ENCODE measurements at places on chromosomes 16 and 17.
A peak's percentile ranks its signal among the peaks of the same experiment; 100 is the strongest.

DNA sequence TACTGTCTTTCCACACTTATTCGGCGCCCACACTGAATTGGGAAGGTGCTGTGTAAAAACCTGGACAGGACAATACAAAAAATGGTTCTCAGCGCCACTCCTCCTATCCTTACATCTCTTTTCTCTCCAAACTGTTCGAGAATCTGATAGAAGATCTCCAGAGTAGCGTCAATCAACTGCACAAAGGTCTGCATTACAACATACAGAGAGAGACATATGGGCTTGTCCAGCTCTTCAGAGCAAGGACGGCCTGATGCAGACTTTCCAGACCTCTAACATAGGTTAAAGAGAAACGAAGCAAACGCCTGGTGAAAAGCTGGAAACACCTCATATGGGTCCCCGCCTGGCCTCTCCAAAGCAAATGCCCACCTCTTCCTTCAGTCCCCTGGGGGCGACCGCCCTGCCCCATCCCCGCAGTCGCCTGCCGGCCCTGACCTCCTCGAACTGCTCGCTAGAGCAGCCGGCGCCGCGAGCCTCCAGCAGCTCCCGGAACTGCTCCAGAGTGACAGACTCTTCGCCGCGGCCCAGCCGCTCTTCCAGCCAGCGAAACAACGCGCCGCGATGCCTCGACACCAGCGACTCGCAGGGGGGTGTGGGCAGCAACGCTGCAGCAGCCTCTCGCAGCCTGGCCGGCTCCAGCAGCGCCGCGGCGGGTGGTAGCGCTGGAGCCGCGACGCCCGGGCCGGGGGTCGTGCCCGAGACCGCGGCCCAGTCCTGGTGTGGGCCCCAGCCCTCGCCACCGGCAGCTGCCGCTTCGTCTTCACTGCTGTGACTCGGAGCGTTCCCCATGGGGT, 526 bp downstream of the ZZEF1 start:
- DNase-seq: peak; percentile 15

DNA sequence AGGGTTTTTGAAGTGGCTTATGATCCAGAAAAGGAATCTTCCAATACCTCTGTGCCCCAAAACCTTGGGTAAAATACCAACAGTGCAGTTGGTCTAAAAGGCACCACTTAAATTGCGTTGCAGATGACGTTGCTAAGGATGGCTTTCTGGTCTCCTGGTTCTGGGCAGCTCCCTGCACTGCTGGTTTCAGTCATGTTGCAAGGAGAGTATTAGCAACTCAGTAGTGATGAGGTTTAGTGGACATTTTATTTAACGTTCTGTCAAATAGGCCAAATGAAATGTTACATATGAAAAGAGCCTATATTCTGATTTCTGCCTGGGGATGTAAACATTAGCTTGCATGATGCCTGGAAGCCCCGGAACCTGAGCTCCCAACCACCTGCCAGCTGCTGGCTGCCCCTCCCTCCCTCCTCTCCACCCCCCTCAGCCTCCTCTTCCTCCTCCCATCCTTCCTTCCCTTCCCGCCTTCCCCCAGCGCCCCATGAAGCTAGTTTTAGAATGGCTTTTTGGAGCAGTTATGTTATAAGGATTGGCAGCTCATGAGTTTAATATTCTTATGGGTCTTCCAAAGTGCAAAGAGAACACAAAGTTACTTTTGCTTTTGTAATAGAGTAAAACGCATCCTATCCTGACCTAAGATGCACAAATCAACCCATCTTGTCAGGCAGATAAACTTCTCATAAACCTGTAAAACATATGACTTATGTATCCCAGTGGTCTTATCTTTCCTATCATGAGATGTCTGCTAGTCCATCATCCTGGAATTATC, 20.7 kb downstream of the CD7 start:
- no peak for DNase-seq

DNA sequence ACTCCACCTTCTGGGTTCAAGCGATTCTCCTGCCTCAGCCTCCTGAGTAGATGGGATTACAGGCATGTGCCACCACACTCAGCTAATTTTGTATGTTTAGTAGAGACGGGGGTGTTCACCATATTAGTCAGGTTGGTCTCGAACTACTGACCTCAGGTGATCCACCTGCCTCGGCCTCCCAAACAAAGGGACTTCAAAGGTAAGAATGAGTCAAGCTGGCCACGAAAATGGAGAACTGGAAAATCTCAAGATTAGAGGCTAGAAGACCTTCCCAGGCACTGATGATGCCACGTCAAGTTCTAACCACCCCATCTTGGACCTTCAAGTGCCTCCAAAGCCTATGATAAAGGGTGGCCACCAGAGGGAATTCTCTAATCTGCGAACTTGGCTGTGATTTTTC, 1.3 kb upstream of the CCL15 start:
- no peak for DNase-seq

GRCh38 chr16:89040391-89040790, 53.3 kb upstream of the ACSF3 start:
- DNase-seq: no peak

GRCh38 chr17:3730881-3731429, 7.3 kb downstream of the HASPIN start:
- DNase-seq: no peak

DNA sequence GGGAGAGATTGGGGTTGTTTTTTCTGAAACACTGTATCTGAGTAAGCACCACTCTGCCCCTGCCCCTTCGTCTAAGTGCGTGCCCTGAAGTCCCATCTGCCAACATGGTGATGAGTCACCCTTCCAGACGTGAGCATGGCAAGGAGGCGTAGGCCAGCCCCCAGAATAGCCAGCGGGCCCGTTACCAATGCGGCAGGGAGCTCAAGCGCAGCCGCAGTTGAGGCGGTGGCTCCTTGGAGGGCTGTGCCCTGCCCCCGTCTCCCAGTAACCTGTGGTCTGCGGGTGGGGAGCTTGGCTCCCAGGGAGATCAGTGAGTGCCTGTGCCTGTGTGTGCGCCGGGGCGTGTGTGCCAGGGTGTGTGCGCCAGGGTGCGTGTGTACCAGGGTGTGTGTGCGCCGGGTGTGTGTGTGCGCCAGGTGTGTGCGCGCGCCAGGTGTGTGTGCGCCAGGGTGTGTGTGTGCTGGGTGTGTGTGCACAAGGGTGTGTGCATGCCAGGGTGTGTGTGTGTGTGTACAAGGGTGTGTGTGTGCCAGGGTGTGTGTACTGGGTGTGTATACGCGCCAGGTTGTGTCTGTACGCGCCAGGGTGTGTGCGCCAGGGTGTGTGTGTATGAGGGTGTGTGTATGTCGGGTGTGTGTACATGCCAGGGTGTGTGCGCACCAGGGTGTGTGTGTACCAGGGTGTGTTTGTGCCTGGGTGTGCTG, 98.6 kb upstream of the CHMP6 start:
- DNase-seq: peak; percentile 34

DNA sequence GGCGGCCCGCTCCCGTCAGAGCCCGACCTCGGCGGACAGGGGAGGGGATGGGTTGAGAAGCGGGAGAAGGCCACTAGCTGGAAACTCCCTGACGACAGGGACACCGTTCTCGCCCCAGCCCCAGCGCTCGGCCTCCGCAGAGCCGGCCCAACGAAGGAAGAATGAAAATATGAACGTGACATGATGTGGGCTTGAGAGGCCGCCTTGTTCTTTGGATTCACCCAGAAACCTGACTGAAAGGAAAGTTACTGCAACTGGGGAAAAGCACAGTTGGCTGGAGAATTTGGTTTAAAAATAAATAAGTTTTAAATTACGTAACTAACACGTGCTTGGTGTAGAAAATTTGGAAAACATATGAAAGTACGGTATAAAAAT, 21.1 kb downstream of the NPTX1 start:
- no peak for DNase-seq

DNA sequence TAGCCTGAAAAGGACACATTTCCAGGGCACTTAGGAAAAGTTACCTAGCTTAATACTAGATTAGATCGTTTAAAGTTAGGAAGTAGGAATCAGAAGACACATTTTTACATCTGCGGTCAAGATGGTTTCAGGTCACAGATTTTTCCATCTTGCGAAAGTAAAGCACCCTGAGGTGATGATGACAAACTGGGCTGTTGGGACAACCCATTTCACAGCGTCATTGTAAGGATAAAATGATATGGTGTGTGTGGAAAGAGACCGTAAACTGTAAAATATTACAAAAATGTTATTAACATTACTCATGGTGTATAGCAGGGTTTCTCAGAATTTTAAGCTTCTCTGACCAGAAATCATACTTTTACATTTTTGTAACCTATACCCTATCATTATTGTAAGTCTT, 10.1 kb upstream of the MAP2K6 start:
- DNase-seq: no peak
